Head of caudate nucleus (tissue), 42 donors: ENCODE measurements at places on chromosomes 5 and 9.

DNA sequence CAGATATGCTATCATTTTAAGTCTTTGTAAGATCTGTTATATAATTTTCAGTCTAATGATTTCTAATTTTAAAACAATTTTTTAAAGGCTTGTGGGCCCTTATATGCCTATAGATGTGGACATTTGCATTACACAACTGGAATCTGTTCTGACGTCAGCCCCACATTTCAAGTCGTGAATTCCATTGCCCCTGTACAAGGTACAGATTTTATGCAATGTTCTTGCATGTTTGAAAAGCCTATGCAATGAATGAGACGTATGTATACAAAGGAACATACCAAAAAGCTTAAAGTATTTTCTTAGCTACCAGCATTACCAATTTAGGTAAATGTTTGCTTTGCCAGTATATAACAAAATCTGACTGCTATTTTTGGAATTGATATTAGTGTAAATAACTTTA lies 77.2 kb downstream of the ITGA1 start:
- no peak for DNase-seq

- DNase-seq = no peak
These were observed 9.9 kb downstream of the BBLN start for GRCh38 chr9:128169925-128170324.

- DNase-seq = no peak
These were observed 52.6 kb upstream of the ITGA1 start for GRCh38 chr5:52735139-52735538.

GRCh38 chr9:7342736-7343135 lies 456.8 kb downstream of the DMAC1 start:
- DNase-seq = no peak

DNA sequence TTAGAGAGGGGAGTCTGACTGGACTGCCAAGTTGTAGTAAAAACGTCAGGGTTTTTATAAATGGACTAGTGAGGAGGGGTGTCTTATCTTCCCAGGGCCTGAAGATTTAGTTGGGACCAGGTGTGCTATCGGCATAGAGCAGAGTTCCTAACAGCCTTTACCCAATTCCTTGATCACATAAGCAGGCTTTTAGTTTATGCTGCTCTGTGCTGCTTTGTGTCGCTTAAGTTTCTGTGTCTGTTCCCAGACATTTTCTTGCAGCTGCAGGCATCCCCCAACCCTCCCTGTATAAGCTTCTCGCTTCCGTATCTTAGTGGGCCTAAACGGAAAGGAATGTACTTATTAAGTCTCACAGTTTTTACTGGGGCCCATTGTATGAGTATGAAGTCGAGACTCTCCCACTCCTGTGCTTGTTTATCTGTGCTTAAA lies 2.6 kb upstream of the SMC5 start:
- DNase-seq = no peak

DNA sequence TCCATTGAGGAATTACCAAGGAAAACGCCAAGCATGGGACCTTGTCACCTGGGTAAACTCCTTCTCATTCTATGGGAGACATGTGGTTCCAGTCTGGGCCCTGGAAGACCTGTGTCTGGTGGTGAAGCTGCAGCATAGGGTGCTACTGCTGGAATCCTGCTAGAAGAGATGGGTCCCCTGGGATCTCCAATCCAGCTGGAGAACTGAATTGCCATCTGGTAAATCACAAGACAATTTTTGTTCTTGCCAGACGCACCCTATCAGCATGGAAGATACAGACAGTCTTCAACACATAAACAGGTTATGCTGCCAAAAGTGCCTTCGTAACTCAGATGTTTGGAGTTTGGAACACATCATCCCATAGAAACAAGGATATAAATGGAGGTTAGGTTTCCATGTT lies 424.0 kb upstream of the BRINP1 start:
- DNase-seq = no peak

DNA sequence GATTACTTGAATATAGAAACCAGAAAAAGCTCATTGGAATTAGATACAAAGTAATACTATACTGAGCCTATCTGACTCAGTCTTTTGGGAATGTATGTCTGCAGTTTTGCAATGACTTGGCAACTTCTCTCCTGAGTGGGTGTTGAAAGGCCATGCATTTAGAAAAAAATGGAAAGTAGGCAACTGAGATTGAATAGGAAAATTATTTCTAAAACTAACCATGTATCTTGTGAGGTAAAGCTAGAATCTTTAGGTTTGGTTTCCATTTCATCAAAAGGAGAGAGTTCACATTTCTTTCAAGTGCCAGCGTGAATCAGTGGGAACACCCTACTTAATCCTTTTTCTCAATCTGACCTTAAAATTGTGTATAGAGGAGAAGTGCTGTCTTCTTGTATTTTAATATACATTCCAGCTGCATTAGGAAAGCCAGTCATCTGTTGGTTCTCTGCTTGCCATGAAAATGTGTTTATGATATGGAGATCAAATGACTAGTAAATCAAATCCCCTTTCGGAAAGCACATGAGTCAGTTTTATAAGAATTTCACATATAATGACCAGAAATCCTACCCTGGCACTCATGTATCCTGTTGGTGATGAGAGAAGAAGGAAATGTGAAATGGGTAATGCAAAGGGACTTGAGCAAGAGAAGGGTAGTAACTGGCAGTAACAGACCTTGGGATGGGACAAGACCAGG lies 30.4 kb downstream of the NFX1 start:
- peak; percentile 7 for DNase-seq

DNA sequence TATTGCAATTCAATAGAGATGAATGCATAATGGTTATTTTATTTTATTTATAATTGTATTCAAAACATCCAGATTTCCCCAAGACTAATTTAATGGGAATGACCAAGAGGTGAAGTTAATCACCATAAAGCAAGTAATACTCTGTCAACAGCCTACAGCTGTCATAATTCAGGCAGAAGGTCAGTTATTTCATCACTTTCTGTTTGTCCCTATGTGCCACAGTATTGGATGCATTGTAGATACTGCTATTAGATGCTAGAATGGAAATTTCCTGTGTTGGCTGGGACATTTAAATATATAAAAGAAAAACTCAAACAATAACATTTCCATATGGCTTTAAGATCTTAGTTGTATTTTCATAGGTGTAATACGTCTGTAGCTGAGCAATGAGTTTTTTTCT lies 56.7 kb upstream of the MINAR2 start:
- no peak for DNase-seq

DNA sequence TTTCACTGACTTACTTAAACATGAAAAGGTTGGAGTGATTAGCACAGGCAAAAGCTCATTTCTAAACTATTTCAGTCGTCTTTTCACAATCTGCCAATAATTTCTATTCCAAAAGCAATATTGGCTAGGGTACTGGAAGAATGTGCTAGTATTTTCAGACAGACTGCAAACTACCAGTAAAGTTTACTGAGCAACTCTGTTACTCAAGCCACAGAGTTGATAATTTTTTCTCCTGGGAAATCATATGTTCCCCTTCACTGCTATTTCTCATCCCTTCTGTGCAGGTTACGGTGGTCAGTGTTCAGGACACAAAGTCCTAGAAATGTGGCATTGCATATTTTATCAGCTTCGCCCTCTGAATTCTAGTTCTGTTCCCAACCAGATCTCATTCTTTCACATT lies 343.3 kb upstream of the TNC start:
- DNase-seq = no peak

- no peak for DNase-seq
These were observed 222.7 kb upstream of the RASEF start for GRCh38 chr9:83285445-83286225.

- DNase-seq = no peak
These were observed 228.8 kb downstream of the SNX18 start for GRCh38 chr5:54746346-54746745.

- DNase-seq = peak; percentile 2
These were observed at the start of gene CARTPT for GRCh38 chr5:71719063-71719964. TSS of gene CARTPT (plus strand) at chr5:71719275. CDS start at chr5:71719294, 19 bp downstream.

DNA sequence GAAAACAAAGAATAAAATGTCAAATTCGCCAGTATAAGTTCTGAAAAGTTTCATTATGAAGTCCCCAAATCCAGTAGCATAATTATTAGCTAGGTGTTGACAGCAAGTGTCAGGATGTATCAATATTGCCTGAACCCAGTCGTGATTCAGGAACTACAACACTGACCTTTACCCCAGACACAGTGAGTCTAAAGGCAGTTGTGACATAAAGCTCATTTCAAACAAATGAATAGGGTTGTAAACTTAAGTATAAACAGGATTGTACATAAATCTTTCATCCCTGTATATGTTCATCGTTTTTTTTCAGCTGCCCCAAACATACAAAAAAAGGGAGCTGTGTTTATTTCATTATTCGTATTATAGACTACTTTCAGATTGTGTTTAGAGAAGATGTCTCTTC lies 385.7 kb downstream of the PLK2 start:
- DNase-seq = no peak

- peak; percentile 68 for DNase-seq
These were observed 188.6 kb downstream of the FSTL4 start for GRCh38 chr5:133423618-133424282.
